ENCODE measurements at places on chromosomes 11 and 22.

DNA sequence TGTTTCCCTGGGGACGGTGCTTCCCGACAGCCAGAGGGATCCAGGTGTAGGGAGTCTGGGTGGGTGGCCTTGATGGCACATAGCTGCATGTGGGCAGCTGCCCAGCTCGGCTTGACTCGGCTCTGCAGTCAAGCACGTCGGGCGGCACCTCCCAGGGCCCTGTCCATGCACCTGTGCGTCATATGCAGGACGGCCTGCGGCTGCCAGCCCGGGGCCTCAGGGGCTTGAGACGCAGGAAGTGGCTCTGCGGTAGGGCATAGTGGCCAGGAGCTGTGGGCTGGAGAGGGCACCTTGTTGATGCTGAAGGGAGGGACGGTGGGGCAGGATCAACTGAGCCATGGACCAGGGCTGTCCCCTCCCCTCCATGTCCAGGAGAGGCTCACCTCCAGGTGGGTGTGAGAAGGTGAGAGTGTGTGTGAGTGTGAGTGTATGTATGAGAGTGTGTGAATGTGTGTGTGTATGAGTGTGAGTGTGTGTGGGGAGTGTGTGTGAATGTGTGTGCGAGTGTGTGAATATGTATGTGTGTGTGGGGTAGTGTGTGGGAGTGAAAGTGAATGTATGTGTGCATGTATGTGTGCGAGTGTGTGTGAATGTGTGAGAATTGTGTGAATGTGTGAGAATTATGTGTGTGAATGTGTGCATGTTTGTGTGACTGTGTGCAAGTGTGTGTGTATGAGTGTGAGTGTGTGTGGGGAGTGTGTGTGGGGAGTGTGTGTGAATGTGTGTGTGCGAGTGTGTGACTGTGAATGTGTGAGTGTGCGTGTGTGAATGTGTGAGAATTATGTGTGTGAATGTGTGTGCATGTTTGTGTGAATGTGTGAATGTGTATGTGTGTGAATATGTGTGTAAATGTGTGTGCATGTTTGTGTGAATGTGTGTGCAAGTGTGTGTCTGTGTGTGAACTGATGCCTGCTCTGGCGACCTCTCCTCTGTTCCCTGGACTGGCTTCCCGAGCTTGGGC is 5.7 kb upstream of the SUN2 start:
- no peak for DNase-seq

DNA sequence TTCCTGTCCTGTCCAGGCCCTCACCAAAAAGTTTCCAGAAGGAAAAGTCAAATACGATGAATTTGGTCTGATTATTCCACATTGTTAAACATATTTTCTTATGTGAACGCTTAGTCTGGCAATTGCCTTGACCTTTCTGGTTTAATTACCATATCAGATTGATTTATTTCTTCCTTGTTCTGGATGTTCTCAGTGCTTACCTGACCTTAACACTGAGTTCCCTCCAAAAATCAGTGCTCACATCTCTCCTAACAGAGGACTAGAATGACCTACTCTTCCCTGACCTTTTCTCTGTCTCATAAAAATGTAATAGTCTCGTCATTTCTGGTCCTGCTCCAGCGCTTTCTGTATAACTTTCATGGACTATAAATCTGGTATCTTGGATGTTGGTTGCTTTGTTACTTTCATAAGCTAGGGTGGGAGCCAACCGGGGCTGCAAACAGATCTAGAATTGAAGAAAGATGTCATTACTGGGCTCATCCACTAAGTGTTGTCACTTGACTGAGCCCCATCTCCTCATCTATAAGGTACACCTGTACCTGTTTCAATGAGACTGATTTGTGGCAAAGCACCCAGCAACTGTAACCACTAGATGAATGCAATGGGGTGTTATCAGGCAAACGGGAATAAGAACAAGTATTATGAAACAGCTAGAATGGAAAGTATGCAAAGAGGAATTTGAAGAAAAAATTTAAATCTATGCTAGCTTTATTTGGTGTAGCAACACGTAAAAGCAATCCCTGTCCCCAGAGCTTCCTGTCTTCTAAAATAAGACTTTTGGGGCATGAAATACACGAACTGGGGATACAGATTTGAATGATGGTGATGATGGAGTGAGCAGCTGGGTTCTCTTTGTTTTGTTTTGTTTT is 2.4 kb downstream of the FADS2 start:
- DNase-seq, result no peak

DNA sequence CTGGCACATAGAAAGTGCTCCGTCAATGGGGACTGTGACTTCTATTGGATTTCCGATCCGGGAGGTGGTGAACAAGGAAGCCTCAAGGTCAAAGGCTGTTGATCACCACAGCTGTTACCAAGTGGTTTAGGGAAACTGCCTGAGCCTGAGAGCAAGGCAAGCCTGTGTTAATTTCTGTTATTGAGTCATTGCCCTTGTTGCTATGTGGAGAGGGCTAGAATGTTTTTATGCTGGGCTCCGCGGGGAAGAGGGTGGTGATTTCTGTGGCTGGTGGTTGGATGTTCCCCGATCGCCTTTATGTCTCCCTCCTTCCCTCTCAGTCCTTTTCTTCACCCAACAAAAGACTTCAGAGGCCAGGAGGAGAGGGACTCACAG is 108.5 kb upstream of the ALX4 start:
- DNase-seq, result no peak

- no peak for DNase-seq
Measured at GRCh38 chr22:49005557-49005956, 822.1 kb downstream of the BRD1 start.

DNA sequence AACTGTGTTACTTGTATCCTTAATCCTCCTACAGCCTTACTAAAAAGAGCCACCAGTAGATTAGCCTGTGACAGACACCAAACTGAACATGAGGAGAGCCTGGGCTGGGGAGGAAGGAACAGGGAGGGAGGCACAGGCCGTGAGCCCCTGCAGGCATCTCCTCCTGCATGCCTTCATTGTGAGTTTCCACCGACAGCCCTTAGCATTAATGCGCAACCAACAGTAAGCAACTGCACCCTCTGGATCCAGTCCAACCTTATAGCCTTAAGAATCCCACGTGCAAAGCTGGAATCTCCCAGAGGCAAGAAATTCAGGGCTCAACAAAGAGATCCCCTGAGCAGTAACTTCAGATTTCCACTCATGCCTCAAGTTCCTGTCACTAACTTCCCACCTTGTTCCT is 84.6 kb downstream of the ETS1 start:
- DNase-seq, result peak; percentile 91
